Nucleus accumbens (tissue), 56 donors: ENCODE measurements at places on chromosomes 7 and 10.

- no peak for DNase-seq
Observed at GRCh38 chr10:30737931-30738391, 108.4 kb upstream of the LYZL2 start.

GRCh38 chr7:123343611-123344010 is 143.8 kb upstream of the SLC13A1 start:
- no peak for DNase-seq

DNA sequence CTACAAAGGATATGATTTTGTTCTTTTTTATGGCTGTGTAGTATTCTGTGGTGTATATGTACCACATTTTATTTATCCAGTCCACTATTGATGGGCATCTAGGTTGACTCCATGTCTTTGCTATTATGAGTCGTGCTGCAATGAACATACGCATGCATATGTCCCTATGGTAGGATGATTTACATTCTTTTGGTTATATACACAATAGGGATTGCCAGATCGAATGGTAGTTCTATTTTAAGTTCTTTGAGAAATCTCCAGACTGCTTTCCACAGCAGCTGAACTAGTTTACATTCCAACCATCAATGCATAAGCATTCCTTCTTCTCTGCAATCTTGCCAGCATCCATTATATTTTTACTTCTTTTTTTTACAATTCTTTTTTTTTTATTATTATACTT is 35.6 kb upstream of the FAM13C start:
- no peak for DNase-seq

DNA sequence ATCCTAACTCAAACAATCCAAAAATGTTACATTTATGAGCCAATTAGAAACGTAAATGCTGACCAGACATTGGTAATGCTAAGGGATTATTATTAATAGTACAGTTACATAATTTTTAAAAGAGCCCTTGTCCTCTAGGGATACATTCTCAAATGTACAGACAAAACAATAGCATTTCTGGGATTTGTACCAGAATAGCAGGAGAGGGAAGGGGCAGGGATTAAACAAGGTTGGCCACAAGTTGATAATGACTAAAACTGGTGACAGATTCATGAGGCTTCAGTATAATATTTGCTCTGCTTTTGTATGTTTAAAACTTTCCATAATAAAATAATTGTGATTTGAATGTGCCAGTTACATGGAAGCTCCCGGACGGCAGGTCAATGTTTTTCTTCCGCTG is 27.0 kb downstream of the HSPA12A start:
- DNase-seq: no peak

DNA sequence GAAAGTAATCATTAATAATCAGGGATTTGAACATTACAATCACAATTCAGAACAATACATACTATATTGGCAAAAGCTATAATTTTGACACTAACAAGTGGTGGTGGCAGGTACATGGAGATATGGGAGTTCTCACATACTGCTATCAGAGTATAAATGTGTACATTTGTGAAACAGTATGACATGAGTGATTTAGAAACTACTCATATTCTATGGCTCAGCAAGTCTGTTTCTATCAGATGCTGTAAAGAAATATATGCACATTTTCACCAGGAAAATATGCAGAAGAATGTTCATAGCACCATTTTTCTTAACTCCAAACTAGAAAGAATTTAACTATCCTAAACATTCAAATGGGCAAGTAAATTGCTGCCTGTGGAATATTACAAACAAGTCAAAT is 620.0 kb downstream of the SH2D4B start:
- DNase-seq: no peak

- no peak for DNase-seq
Observed at GRCh38 chr10:49471532-49471931, 67.4 kb downstream of the ERCC6 start.

DNA sequence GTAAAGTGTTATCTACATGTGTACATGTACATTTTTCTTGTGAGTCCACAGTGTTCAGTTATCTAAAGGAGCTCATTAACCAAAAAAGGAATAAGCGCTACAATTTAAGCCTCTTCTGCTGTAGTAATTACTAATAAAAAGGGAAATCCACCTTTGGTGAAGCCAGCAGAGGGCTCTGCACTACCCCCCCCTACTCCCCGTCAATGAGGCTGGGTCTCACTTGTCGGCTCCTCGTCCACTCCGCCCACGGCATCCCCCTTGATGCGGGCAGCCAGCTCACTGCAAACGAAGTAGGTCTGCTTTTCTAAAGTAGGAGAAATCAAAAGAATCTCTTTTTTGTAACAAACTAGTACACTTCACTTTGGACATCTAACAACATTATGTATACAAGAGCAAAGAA is 4.7 kb upstream of the WASHC2A start:
- DNase-seq: no peak
